Activated T-cell treated with anti-CD3 and anti-CD28 coated beads for 4 hours (primary cell): ENCODE measurements at places on chromosomes 3 and 15.

DNA sequence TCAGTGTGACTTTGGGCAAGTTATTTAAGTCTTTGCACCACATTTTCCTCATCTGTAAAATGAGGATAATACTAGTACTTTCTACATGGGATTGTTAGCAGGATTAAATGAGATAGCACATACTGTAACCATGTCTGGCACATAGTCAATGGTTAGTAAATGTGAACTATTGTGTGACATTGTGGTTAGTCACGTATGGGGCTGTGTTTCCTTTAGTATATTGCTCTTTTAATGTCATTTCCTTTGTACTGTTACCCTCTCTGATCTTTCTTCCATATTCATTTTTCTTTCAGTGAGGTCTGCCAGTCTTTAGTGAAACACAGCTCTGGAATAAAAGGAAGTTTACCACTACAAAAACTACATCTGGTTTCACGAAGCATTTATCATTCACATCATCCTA is 21.4 kb downstream of the OPA1 start:
- no peak for DNase-seq

- DNase-seq, result no peak
These were observed 25.8 kb downstream of the DYNC1LI1 start for GRCh38 chr3:32544894-32545293.

DNA sequence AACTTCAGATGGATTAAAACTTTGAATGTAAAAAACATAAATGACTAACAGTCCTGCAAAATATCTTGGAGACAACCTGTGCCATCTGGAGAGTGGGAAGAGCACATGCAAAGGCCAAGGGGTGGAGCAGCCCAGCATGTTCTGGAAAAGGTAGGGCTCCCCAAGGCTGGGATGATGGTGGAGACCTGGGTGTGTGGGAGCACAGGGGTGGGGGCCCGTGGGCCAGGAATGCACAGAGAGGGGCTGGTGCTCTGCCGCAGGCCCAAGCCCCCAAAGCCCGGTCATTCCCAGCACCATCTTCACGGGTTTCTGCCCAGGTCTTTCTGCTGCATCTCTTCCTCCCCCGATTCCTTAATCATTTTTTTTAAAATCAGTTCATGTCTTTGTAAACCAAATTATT is 9.7 kb upstream of the GATA2 start:
- DNase-seq, result no peak

DNA sequence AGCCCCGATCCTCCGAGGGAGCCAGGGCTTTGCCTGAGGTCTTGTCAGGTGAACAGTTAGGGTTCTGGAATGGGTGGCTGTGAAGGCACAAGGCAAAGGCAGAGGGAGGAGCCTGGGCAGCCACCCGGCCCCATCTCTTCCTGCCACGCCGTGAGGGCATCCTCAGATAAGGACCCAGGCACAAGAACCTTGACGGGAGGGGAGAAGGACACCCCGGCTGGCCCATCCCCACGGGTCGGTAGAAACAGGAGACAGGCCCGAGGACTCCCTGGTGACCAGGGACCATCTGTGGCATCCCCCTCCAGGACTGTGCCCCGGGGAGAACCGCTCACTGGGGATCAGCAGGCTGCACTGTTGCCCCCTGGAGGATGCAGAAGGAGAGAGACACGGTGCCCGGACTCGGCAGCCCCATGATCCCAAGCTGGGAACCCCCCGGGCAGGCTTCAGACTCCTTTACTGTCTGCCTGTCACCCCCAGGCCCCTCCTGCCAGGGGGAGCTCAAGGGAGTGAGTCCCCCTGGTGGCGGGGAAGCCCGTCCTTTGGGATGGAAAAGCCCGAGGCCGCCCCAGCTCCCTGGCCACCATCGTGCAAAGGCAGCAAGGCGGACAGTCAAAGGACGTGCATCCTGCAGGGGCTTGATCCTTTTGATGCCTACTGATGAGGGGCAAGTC is 12.3 kb upstream of the PCSK6 start:
- peak; percentile 27 for DNase-seq

- no peak for DNase-seq
These were observed 19.6 kb upstream of the EMC3 start for GRCh38 chr3:10006048-10006761.

DNA sequence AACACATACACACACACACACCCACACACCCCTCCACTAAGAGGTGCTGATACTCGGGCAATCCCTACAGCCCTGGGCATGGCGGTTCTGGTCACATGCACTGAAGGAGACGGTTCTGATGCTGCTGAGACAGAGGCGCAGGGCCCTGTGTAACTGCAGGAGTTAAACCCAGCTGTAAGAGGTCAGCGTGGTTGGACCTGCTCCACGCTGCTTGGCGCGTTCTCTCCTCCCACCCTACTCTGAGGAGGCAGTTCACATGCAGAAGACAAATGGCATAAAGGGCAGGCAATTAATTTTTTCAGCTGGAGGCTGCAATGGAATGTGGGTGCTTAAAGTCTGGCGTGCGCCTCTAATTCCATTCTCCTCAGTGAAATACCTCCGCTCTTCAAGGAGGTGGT is 35.2 kb downstream of the GRK7 start:
- no peak for DNase-seq

DNA sequence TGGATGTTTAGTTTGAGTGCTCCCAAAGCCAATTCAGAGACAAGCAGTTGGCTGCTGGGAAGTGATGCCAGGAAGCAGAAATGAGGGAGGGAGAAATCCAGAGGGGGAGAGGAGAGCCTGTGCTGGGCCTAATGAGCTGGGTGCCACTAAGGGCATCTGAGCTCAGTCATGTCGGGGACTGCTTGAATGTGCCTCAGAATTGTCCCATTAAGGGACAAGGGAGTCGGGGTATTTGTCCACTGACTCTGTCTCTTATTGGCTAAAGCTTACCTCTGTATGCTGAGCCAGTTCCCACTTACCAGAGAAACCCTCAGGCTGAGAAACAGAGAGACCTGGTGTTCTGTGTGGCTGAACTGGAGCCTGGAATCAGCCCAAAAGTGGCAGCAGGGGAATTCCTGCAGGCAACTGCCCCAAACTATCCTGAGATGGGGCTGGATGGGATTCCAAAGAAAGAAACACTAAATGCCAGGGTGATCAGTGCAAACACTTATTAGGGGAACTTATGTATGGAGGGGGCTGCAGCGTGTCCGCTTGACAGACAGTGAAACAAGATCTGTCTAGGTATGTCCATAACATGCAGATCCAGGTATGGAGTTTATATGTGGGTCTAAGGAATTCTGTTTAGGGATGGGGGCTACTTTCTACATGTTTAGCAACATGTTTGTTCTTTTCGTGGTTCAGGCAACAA is 48.6 kb downstream of the NR1D2 start:
- no peak for DNase-seq

DNA sequence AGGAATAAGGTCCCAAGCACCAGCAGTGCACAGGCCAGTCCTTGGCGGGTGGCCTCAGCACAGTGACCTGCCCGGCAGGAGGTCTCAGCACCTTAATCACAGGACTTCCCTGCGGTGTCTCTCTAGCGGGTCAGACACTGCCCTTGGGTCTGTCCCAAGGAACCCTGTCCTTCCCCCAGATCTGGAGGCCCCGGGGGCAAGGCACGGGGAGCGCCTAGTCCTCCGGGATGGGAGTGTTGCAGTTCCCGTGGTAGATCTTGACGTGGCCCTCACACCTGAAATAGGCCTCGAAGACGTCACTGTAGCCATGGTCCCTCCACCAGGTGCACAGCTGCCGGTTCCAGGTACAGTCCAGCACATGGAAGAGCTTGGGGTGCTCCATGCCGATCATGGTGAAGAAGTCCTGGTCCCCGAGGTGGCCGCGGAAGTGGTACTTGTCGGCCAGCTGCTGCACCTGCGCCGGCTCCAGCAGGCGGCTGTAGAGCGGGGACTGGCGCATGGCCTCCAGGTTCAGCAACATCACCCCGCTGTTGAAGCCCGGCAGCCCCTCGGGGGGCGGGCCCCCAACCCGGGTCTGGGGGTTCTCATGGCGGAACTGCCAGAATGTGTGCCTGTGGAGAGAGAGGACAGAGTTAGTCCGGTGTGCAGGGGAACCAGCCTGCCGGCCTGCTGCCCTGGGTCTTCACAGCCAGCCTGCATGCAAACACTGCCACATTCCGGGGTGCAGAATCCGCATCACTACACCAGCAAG is 201.3 kb downstream of the XXYLT1 start:
- no peak for DNase-seq

DNA sequence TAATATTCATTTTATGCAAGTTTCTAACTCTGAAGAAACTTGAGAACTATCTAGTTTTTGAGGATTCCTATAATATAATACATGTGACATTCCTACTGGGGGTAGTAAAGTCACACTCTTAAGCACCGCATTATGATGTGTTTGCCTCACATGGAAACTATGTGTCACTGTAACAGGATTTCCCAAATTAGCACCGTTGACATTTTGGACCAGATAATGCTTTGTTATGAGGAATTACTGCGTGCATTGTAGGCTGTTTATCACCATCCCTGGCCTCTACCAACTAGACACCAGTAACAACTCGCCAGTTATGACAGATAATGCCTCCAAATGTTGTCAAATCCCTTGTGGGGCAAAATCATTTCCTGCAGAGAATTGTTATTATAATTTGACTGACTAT is 267.8 kb downstream of the RAP2B start:
- no peak for DNase-seq

- no peak for DNase-seq
These were observed 83.4 kb downstream of the MESD start for GRCh38 chr15:80906159-80906766.

- no peak for DNase-seq
These were observed 31.6 kb upstream of the SLC35G2 start for GRCh38 chr3:136787349-136787748.

DNA sequence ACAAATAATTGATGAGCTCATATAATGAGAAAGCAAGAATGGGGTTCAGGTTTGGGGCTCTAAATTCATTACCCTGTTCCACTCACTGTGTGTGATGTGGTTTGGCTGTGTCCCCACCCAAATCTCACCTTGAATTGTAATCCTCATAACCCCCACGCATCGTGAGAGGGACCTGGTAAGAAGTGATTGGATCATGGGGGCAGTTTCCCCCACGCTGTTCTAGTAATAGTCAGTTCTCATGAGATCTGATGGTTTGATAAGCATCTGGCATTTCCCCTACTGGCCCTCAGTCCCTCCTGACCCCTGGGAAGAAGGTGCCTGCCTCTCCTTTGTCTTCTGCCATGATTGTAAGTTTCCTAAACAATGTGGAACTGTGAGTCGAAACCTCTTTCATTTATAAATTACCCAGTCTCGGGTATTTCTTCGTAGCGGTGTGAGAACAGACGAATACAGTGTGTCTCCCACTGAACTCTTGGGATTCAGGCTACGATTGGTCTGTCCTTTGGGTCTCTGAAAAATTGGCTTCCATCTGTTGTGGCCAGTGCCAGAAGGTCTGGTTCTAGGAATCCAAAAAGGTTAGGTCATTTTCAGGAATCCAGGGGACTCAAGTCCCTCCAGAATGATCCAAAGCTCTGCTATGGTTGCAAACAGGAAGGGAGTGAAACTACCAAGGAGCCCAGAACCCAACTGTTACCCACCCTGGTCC is 87.7 kb downstream of the XXYLT1 start:
- no peak for DNase-seq

DNA sequence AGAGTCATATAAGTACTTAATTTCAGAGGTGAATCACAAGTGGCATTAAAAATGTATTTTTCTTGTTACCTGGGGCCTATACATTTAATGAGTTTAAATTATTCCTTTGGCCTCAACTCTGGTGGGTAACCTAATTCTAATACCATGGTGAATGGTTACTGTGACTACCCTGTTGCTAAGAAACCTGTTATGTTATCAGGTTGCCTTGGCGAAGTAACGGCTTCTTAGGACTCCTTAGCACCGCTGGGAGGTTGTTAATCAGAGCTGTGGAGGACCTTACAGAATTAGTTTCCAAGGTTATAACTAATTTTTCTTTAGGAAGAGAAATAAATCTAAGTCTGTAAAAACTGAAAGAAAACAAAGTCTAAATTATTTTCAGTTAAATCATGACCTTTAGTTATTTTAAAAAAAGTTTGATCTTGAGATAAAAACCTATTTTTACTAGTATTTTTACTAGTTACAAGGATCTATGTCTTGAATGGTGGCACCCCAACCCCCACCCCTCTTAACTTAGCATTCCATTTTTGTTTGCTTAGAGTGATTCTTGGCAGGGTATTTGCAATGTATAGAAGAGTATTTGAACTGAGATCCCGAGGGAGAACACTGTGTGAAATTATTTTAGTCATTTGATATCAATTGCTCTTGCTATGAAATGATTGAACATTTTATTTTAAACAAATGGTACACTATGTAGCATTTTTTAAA is 155.5 kb downstream of the FNDC3B start:
- no peak for DNase-seq

DNA sequence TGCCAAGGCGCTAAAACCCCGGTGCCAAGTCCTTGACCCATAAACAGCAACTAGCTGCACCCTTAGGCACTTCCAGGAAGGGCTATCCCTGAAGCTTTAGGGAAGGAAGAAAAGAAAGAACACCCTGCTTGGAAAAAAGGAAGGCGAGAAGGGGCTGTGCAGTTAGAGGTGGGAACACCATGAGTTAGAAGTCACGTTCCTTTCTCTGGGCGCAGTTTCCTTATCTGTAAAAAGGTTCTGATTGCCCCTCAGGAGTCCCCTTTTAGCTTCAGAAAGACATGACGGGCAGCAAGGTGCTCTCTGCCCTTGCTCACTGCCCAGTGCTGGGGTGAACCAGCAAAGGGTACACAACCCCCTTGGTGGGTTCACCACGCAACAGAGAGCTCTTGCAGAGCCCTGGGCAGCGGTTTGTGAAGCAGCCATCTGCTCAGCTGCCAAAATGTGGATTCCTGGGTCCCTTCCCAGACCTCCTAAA is 798 bp downstream of the GCHFR start:
- no peak for DNase-seq

- no peak for DNase-seq
These were observed 137.4 kb downstream of the VPS8 start for GRCh38 chr3:184949251-184949965.

DNA sequence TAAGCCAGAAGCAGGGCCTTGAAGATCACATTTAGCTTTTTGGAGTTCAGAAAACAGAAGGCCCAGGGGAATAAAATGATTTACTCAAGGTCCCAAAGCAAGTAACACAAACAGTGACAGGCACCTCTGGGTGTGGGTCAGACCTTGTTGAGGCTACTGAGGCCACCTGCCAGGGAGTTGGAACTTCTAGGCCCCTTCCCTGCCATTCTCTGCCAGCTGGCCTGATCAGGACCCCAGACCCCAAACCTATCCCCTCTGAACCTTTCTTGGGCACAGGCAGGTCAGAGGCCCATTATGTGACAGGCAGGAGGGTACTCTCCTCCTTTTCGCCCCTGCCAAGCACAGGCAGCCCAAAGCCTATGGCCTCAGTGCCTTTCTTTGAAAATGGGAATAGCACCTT is 49.4 kb upstream of the ATP2B2 start:
- no peak for DNase-seq

DNA sequence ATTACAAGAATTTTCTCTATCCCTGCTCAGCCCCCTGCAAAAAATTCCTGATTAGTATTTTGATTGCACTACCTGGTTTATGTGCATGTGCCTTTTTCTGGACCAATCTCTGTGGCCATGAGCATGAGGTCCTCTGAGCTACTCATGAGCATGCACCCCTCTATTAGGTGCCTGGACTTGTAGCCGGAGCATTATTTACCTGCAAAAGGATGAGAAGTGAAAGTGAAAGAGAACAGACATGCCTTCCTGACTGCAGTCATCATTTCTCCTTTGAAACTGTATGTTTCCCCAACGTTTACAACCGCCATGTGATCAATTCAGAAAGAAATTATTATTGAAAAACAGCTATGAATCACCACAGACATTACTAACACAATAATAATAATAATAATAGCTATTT is 1008.8 kb downstream of the ROBO2 start:
- DNase-seq, result no peak

- no peak for DNase-seq
These were observed 1046.3 kb downstream of the DIPK2A start for GRCh38 chr3:145017959-145018358.
